Adipocyte (in vitro differentiated cells): ENCODE measurements at places on chromosomes 12 and 14.

GRCh38 chr14:91410771-91411536, 6.7 kb downstream of the CCDC88C start:
- DNase-seq, result no peak

DNA sequence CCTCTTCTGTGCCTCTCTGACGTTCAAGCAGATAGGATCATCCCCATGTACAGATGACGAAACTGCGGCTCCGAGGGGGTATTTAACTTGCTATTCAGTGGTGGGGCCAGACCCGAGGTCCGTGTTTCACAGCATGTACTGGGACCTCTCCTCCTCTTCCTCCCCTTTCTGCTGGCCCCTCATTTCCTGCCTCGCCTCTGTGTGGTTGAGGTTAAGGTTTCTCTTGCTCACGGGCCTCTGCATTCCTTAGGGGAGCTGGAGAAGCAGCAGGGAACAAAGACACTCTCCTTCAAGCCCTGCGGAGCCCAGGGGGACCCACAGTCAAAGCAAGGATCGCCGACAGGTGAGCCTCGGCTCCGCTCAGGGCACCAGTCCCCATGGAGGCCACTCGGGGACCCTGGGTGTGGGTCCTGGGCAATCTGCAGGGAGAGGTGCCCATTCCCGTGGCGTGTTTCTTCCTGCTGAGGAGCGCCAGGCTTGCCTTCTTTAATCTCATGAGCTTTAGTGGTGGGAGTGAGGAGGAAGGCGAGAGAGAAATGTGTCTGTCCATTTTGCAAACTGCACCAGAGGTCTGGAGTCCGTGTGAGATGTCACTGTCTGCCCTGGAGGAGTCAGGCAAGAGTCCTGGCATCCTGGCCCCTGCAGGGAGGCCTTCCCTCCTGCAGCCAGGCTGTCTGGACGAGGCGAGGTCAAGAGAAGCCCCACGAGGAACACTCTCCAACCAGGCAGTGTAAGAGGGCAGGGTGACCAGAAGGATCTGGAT, 45.0 kb downstream of the SLC6A12 start:
- DNase-seq, result peak; percentile 18

- no peak for DNase-seq
These were observed 48.7 kb downstream of the ST8SIA1 start for GRCh38 chr12:22285846-22286245.

- DNase-seq, result no peak
These were observed 13.5 kb upstream of the GOLGA5 start for GRCh38 chr14:92780444-92781232.

- DNase-seq, result no peak
These were observed 67.1 kb downstream of the CRACR2A start for GRCh38 chr12:3685830-3686229.

DNA sequence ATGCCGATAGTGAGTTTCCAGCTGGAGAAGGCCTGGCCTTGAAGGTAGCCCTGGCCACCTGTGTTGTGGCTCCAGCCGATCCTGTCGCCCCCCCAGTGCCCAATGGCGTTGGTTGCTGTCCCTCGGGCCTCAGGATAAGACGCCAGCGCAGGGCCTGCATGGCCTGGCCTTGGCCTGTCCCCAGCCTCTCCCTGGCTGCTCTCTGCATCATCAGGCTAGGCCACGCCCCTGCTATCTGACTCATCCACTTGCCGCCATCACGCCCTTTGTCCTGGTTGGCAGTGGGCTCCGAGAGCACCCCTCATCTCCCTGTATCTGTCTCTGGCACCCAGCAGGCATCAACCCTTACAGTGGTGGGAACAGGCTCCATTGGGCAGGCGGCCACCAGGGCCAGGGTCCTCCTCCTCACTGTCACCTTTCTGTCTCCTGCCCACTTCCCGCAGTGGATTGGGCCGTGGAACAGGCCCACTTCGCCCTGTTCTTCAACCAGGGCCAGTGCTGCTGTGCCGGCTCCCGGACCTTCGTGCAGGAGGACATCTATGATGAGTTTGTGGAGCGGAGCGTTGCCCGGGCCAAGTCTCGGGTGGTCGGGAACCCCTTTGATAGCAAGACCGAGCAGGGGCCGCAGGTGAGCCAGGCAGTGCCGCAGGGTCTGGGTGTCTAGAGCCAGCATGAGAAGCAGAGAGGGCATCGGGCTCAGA, 25.6 kb downstream of the ALDH2 start:
- no peak for DNase-seq

DNA sequence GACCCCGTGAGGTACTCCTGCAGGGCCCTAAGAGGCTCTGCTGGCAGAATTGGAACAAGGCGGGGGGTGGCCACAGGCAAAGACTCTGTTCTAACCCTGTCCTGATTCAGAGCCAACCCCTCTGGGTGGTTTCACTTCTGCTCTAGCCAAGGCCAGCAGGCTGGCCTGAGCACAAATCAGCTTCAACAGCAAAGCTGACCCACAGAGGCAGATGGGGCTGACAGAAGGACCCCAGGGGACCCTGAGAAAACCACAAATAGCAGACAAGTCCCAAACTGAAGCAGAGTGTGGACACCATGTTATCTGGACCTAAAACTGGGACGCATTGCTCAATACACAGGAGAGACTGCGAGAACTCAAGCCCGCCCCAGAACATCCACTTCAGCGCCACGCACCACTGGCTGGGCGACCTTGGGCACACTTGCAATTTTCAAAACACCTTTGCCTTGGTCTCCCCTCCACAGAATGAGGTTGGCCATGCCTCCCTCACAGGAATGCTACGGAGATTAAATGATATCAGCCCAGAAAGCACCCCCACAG, 76.4 kb upstream of the DICER1 start:
- DNase-seq, result no peak

DNA sequence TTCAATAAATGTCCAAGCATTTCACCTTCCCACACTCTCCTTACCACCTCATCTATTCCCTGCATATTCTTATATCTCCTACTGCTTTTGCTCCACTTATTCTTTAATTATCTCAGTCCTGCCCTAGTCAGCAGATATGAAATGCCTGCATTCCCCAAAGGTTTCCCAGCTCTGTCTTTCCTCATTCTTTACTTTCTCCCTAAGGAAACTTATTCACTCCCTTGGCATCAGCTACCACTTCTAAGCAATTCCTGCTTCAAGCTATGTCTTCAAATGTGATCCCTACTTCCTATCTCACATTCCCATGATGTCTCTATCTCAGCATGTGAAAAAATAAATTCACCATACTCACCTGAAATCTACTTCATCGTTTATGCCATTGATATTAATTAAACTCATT, 111.8 kb downstream of the CAPZA3 start:
- DNase-seq, result no peak

DNA sequence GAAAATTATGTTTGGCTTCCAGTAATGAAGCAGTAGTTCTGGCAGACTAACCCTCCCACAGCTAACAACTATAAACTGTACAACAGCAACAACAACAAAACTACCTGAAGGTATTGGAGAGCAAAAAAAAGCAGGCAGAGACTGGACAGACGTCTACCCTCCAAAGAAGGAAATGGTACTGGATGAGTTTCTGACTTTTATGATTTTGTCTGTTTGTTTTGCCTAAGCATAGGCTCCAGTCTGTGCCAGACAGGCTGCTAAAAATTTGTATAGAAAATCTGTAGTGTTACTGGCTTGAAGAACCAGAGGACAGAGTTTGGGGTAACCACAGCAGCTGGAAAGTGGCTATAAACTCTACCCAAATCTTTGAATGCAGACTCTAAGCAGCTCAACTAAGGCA, 131.3 kb downstream of the SLC25A47 start:
- DNase-seq, result no peak

GRCh38 chr12:47851303-47851952, 31.7 kb upstream of the HDAC7 start:
- DNase-seq, result no peak

- no peak for DNase-seq
These were observed 142.4 kb upstream of the SLC16A7 start for GRCh38 chr12:59453475-59453874.

GRCh38 chr14:31386271-31386670, 34.1 kb downstream of the HEATR5A start:
- no peak for DNase-seq

GRCh38 chr14:22973217-22974032, 8.9 kb downstream of the AJUBA start:
- DNase-seq, result peak; percentile 82

- DNase-seq, result no peak
These were observed 49.1 kb downstream of the CCDC85C start for GRCh38 chr14:99554757-99555531.
